ENCODE measurements at places on chromosomes 16 and 17.
A peak's percentile ranks its signal among the peaks of the same experiment; 100 is the strongest.

DNA sequence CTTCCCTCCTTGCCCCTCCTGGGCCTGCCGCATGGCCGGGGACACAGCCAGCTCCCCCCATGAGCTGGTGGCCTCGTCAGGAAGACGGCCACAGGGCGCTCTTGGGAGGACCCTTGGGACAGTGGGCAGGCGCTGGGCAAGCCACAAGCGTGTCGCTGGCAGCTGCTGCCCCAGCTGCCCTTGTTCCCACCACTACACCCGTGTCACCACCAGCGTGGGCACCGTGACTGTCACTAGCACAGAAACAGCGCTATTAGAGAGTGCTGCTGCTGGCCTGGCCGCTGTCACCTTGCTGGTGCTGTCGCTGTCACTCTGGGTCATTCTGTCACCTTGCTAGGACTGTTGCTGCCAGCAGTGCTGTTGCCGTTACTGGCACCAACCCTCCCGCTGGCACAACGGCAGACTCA lies 47.2 kb downstream of the ZFPM1 start:
- no peaks in the 10 kb centered on the region for H3K4me1 ChIP-seq
- no peaks in the 10 kb centered on the region for H3K36me3 ChIP-seq
- peak overlapping the region; percentile 78 for H3K27ac ChIP-seq
- no peak overlapping the region for H3K4me3 ChIP-seq
- no peak for DNase-seq
- no peaks in the 10 kb centered on the region for H3K27me3 ChIP-seq

DNA sequence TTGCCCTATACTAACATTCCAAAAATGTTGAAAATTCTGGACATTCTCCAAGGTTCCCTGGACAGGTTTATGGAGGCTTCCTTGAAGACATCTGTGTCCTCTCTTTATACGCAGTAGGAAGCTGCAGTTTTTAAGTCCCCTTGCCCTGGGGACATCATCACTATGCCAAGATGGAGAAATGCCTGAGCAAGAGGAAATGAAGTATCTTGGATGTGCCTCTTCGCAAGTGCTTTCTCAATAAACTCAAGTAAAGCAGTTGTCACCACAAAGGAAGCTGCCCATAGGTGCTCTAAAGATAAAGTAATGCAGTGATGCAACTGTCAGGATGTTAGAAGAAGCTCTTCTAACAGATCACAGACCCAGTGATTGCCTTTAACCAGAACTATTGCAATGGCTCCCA lies 71.0 kb downstream of the CDYL2 start:
- peaks cover 16% of the 10 kb centered on the region for H3K36me3 ChIP-seq
- DNase-seq = no peak
- H3K4me3 ChIP-seq = no peak overlapping the region
- H3K27me3 ChIP-seq = peaks cover 7% of the 10 kb centered on the region
- H3K4me1 ChIP-seq = no peaks in the 10 kb centered on the region

- no peaks in the 10 kb centered on the region for H3K27me3 ChIP-seq
- H3K27ac ChIP-seq = no peak overlapping the region
- H3K4me1 ChIP-seq = no peaks in the 10 kb centered on the region
- H3K4me3 ChIP-seq = no peak overlapping the region
- H3K36me3 ChIP-seq = peaks cover 8% of the 10 kb centered on the region
Measured at GRCh38 chr17:82684228-82684841, 14.2 kb downstream of the RAB40B start.

GRCh38 chr17:79995696-79996095 lies 40.0 kb downstream of the TBC1D16 start:
- peak overlapping the region; percentile 48 for H3K4me3 ChIP-seq
- DNase-seq = no peak
- peaks cover 9% of the 10 kb centered on the region for H3K27me3 ChIP-seq
- H3K27ac ChIP-seq = peak overlapping the region; percentile 92
- H3K36me3 ChIP-seq = no peaks in the 10 kb centered on the region

GRCh38 chr17:63974594-63975192 lies 2.0 kb upstream of the SCN4A start:
- no peak overlapping the region for H3K27ac ChIP-seq
- DNase-seq = no peak
- H3K4me3 ChIP-seq = no peak overlapping the region
- H3K4me1 ChIP-seq = peaks cover 4% of the 10 kb centered on the region
- no peaks in the 10 kb centered on the region for H3K27me3 ChIP-seq
- H3K36me3 ChIP-seq = no peaks in the 10 kb centered on the region

DNA sequence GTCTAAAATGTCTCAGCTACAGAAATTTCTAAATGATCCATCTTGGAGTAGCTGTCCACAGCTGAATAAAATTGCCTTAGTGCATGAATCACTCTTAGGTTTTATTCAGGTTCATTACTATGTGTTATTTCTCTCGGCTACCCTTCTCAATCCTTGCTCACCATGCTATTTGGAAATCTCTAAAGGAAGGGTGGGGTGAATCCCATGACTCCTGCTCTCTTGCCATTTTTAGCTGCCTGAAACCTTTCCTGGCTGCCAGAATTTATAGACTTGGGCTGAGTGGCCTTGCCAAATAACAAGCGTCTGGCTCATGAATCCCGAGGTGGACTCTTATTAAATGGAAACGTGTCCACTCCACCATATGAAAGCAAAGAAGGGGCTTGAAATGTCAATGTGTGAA lies 936.1 kb upstream of the SOX9 start:
- no peak overlapping the region for H3K4me3 ChIP-seq
- H3K27ac ChIP-seq = no peak overlapping the region
- no peaks in the 10 kb centered on the region for H3K36me3 ChIP-seq
- H3K4me1 ChIP-seq = no peaks in the 10 kb centered on the region
- DNase-seq = no peak

DNA sequence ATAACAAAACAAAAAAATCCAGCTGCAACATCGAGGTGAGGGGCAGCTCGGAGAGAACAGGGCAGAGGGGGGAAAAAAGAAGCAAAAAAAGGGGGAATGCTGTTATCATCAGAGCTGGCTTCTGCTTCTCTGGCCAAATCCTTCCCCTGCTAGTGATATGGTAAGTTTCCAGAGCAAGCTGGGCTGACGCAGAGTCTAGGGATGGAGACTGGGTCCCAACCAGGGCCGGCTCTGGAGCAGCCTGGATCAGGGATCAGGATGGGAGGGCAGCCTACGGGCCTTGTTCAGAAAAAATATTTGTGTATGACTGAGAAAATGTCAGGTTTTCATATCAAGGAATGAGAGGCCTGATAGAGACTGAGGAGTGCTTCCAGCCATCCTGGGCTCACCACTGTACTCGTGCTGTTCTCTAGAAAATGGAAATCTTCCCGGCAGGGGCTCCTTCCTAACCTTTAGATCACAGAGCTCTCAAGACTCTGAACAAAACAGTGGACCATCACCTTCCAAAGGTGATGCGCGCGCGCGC lies 726 bp upstream of the C1QTNF1 start:
- H3K36me3 ChIP-seq = no peaks in the 10 kb centered on the region
- DNase-seq = no peak
- peaks cover 5% of the 10 kb centered on the region for H3K4me1 ChIP-seq

DNA sequence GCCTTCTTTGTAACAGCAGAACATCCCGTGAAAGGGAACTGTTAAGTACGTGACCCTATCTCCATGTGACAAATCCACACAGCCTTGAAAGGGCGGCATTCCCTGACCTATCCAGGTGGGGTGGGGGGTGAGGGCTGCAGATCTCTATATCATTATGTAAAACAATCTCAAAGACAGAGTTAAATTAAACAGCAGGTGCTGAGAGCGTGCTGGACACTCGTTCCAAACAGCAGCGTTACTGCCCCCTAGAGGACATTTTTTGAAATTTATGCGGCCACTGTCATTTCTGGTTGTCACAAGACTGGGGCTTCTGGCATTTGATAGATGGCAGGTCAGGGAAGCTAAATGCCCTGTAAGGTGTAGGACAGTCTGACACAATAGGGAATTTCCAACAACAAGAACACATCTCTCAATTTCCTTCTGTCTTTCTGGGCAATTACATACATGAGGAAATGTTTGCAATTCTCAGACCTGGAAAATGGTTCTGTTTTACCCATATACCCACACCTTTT lies 6.7 kb upstream of the SLC25A39 start:
- no peaks in the 10 kb centered on the region for H3K27me3 ChIP-seq
- H3K36me3 ChIP-seq = no peaks in the 10 kb centered on the region
- DNase-seq = peak; percentile 82
- H3K4me3 ChIP-seq = no peak overlapping the region
- no peaks in the 10 kb centered on the region for H3K4me1 ChIP-seq
- no peak overlapping the region for H3K27ac ChIP-seq

- H3K4me3 ChIP-seq = no peak overlapping the region
- no peak overlapping the region for H3K27ac ChIP-seq
- DNase-seq = no peak
- H3K4me1 ChIP-seq = no peaks in the 10 kb centered on the region
Measured at GRCh38 chr16:10196999-10197398, 14.8 kb upstream of the GRIN2A start.

- no peaks in the 10 kb centered on the region for H3K36me3 ChIP-seq
- no peak overlapping the region for H3K4me3 ChIP-seq
Measured at GRCh38 chr16:51755577-51756355, 604.7 kb upstream of the SALL1 start.

- H3K27ac ChIP-seq = no peak overlapping the region
- H3K4me1 ChIP-seq = peaks cover 11% of the 10 kb centered on the region
- DNase-seq = peak; percentile 41
- no peak overlapping the region for H3K4me3 ChIP-seq
- H3K27me3 ChIP-seq = peaks cover 3% of the 10 kb centered on the region
Measured at GRCh38 chr17:79071161-79071740, 3.4 kb upstream of the ENGASE start.

DNA sequence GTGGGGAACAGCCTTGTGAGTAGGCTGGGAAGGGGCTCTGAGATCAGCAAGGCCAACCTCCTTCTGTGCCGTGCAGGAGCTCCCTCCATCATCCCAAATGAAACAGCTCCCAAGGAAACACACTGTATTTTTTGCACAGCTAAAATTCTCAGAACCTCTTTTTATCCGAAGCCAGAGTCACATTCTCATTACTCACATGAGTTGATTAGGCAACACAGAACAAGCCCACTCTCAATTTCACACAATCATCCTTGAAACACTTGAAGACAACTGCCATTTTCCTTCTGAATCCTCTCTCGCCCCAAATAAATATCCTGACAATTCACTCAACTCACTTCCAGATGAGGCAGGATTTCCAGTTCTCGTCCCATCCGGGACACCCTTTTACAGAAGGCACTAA lies 66.1 kb downstream of the MYO18A start:
- no peak overlapping the region for H3K4me3 ChIP-seq
- peaks cover 8% of the 10 kb centered on the region for H3K4me1 ChIP-seq
- no peak overlapping the region for H3K27ac ChIP-seq
- no peak for DNase-seq
- no peaks in the 10 kb centered on the region for H3K36me3 ChIP-seq

- DNase-seq = no peak
- H3K4me1 ChIP-seq = no peaks in the 10 kb centered on the region
- no peak overlapping the region for H3K27ac ChIP-seq
- H3K36me3 ChIP-seq = no peaks in the 10 kb centered on the region
- H3K4me3 ChIP-seq = no peak overlapping the region
- H3K27me3 ChIP-seq = peaks cover 7% of the 10 kb centered on the region
Measured at GRCh38 chr16:9567666-9568065, 476.2 kb downstream of the HAPSTR1 start.

GRCh38 chr17:17455173-17455572 lies 21.6 kb upstream of the MED9 start:
- DNase-seq = no peak
- no peak overlapping the region for H3K4me3 ChIP-seq
- no peaks in the 10 kb centered on the region for H3K27me3 ChIP-seq
- peaks cover 5% of the 10 kb centered on the region for H3K4me1 ChIP-seq
- no peak overlapping the region for H3K27ac ChIP-seq

GRCh38 chr16:12458591-12459358 lies 344.9 kb downstream of the CPPED1 start:
- H3K27ac ChIP-seq = peak overlapping the region; percentile 75
- DNase-seq = peak; percentile 75
- H3K4me1 ChIP-seq = peaks cover 17% of the 10 kb centered on the region
- no peaks in the 10 kb centered on the region for H3K27me3 ChIP-seq

DNA sequence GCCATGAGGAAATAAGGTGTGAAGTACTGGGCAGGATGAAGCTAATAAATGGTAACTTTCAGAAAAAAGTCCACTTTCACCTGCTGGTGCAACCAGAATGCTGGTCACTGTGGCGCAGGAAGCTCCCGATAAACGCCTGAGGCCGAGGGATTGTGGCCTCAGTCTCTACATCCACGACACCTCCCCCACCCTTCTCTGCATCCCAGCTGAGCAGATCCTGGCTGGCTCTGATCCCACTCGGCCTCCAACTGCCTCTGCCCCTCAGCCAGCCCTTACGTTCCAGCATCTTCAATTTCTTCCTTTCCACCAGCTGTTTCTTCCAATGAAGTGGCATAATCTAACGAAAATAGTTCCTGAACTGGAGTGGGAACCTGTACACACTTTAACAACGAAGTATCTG lies 49.5 kb downstream of the COX4I1 start:
- H3K36me3 ChIP-seq = no peaks in the 10 kb centered on the region
- peaks cover 13% of the 10 kb centered on the region for H3K27me3 ChIP-seq
- DNase-seq = no peak
- peaks cover 35% of the 10 kb centered on the region for H3K4me1 ChIP-seq
- no peak overlapping the region for H3K4me3 ChIP-seq
- no peak overlapping the region for H3K27ac ChIP-seq

DNA sequence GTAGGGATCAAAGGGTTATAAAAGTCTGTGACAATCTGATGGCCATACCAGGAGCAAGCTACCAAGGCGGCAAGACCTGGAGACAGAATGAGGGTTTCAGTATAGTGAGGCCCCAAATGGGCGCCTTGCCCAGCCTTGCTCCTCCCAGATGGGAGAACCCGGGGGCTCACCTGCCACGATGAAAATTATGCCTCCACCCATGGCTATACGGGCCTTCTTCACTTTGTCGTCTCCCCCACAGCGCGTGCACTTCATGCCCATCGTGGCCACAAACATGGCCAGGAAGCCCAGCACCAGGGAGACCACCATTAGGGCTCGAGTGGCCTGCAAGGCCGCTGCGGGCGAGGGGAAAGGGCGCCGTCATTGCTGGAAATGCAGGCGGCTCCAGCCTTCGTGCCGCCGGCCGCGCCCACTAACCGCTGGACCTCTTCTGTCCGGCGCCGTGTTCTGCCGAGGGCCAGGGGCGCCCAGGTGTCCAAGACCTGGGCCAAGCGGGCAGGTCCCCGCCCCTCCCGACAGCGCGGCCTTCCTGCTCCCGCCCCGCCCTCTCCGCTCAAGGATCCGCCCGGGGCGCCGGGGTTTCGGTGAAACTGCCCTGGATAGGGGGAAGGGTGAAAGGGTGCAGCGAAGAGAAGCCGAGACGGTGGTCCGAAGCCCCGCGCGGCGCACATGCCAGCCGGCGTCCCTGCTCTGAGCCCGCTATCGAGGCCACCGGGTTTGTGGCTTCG lies 1.5 kb downstream of the CLDN7 start:
- peak overlapping the region; percentile 42 for H3K4me3 ChIP-seq
- H3K4me1 ChIP-seq = peaks cover 17% of the 10 kb centered on the region
- no peak for DNase-seq
- H3K27me3 ChIP-seq = peaks cover 18% of the 10 kb centered on the region
- no peak overlapping the region for H3K27ac ChIP-seq

GRCh38 chr16:55662644-55663031 lies 6.8 kb downstream of the SLC6A2 start:
- no peaks in the 10 kb centered on the region for H3K36me3 ChIP-seq
- no peak overlapping the region for H3K4me3 ChIP-seq
- peaks cover 2% of the 10 kb centered on the region for H3K27me3 ChIP-seq
- H3K4me1 ChIP-seq = no peaks in the 10 kb centered on the region
- no peak for DNase-seq

Data from natural killer cell treated with Interleukin-12 subunit alpha and Interleukin-12 subunit beta and Interleukin-15 and Interleukin-18, amount 100 ng/mL, for 72 hours (primary cell).